ENCODE measurements at places on chromosomes 6 and 20. TPM values are rescaled to one million over a fixed set of nuclear protein-coding genes. Genes with fewer than 3 reads are reported as not detected.

Gene LAMA2
- 1.8 TPM for total RNA-seq

Gene DACT2
- total RNA-seq = not detected

Gene VWA7
- 0.11 TPM for total RNA-seq

Gene C6orf141
- 6.0 TPM for total RNA-seq

Gene SLC35B3
- 24.7 TPM for total RNA-seq

Gene L3MBTL3
- total RNA-seq = 68.6 TPM

Gene DNAH8
- 0.04 TPM for total RNA-seq
